ENCODE measurements at places on chromosomes 5 and 9. TPM values are rescaled to one million over a fixed set of nuclear protein-coding genes. Genes with fewer than 3 reads are reported as not detected.

DNA sequence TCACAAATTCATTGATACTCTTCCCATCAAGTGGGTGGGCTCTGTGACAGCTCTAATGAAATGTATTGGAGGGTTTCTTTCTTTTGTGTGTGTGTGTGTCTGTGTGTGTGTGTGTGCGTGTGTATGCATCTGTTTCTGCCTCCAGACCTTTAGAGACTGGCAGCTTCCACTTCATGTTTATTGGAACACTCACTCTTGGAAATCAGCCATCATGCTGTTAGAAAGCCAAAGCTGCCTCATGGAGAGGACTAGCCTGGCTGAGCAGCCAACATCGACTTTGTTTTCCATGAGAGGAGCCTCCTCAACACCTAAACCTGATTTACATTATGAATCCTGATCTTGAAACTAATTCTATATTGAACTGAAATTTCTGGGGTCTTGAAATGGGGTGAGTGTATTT lies 128.5 kb upstream of the FAM174A start:
- no peaks in the 10 kb centered on the region for H3K4me1 ChIP-seq
- no peak overlapping the region for H3K27ac ChIP-seq
- H3K4me3 ChIP-seq = no peak overlapping the region
- no peaks in the 10 kb centered on the region for H3K36me3 ChIP-seq

LRSAM1 gene
- 17.8 TPM for total RNA-seq

DAPK1 gene
- 139 TPM for total RNA-seq

SPATA31E1 gene
- total RNA-seq = not detected

GRCh38 chr9:37951671-37952449 lies 47.9 kb upstream of the SLC25A51 start:
- peaks cover 89% of the 10 kb centered on the region for H3K36me3 ChIP-seq
- no peak overlapping the region for H3K4me3 ChIP-seq
- H3K27me3 ChIP-seq = no peaks in the 10 kb centered on the region

- H3K36me3 ChIP-seq = no peaks in the 10 kb centered on the region
- H3K4me1 ChIP-seq = peaks cover 34% of the 10 kb centered on the region
- DNase-seq = no peak
Observed at GRCh38 chr9:120920806-120921178, 5.8 kb downstream of the TRAF1 start.

DNA sequence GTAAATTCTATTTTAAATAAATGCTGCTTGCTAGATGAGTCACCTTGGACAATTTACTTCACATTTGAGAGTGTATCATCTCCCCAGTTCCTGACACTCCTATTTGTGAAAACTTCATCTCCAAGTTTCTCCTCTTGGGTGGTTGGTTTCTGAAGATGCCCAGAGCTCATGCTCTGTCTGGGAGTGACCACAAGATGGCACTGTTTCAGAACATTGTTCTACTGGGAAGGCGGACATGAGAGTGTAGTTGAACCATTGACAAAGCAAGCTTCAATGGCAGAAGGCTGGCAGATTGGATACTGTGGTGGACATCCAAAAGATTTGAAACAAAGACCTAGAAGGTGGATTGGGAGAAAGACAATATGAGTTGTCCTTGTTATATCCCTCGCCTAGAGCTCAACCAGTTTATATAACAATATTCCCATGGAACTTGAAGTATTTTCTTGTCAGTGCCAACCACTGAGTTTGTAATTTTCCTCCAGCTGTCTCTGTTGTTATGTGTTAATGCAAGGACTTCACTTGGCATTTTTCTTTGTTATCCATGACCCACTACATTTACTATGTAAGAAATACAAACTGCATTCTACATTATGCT lies 234.3 kb upstream of the ANKH start:
- H3K36me3 ChIP-seq = no peaks in the 10 kb centered on the region
- H3K4me1 ChIP-seq = no peaks in the 10 kb centered on the region
- DNase-seq = peak; percentile 85
- no peaks in the 10 kb centered on the region for H3K27me3 ChIP-seq
- no peak overlapping the region for H3K4me3 ChIP-seq

RAB3C gene
- total RNA-seq = 15.1 TPM

ANKRD18A gene
- total RNA-seq = 10.2 TPM

MYMK gene
- not detected for total RNA-seq

- no peaks in the 10 kb centered on the region for H3K4me1 ChIP-seq
- no peak for DNase-seq
- H3K27me3 ChIP-seq = no peaks in the 10 kb centered on the region
- no peaks in the 10 kb centered on the region for H3K36me3 ChIP-seq
- H3K27ac ChIP-seq = no peak overlapping the region
- no peak overlapping the region for H3K4me3 ChIP-seq
Observed at GRCh38 chr9:98142925-98143481, 24.0 kb upstream of the TRIM14 start.

CDH9 gene
- not detected for total RNA-seq

All from endodermal cell (in vitro differentiated cells).